ENCODE measurements at places on chromosomes 1 and 21. TPM values are rescaled to one million over a fixed set of nuclear protein-coding genes. Genes with fewer than 3 reads are reported as not detected.

Gene GPR153
- 17.4 TPM for total RNA-seq

- no peak for DNase-seq
- H3K27ac ChIP-seq: no peak overlapping the region
- no peak overlapping the region for H3K4me3 ChIP-seq
- no peaks in the 10 kb centered on the region for H3K36me3 ChIP-seq
- H3K27me3 ChIP-seq: no peaks in the 10 kb centered on the region
- no peaks in the 10 kb centered on the region for H3K4me1 ChIP-seq
Measured at GRCh38 chr1:15674386-15675159, 9.5 kb upstream of the PLEKHM2 start.

GRCh38 chr1:6591222-6591621 lies 11.4 kb downstream of the ZBTB48 start:
- H3K4me1 ChIP-seq: peaks cover 69% of the 10 kb centered on the region
- no peak overlapping the region for H3K27ac ChIP-seq
- H3K36me3 ChIP-seq: peaks cover 84% of the 10 kb centered on the region
- H3K27me3 ChIP-seq: no peaks in the 10 kb centered on the region
- no peak for DNase-seq

DNA sequence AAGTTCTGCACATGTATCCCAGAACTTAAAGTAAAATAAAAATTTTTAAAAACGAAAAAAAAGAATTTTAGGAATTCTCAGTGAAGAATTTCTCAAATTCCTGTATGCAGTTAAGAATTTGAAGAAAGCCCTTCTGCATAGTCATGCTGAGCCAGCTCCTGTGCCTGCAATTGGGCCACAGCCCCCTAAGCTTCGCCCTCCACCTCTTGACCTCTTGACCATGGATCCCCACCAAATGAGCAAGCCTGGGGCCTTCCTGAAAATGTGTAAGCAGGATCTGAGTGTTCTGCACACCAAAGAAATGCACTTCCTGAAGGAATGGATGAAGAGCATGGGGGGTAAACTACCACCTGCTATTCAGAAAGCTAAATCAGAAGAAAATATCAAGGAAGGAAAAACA lies 52.0 kb downstream of the NBPF6 start:
- no peak for DNase-seq
- no peaks in the 10 kb centered on the region for H3K36me3 ChIP-seq
- H3K4me3 ChIP-seq: no peak overlapping the region
- H3K4me1 ChIP-seq: no peaks in the 10 kb centered on the region
- H3K27ac ChIP-seq: no peak overlapping the region

GRCh38 chr1:198638441-198638840 lies 399 bp upstream of the PTPRC start:
- no peaks in the 10 kb centered on the region for H3K36me3 ChIP-seq
- H3K4me3 ChIP-seq: no peak overlapping the region
- DNase-seq: no peak
- no peaks in the 10 kb centered on the region for H3K4me1 ChIP-seq
- no peaks in the 10 kb centered on the region for H3K27me3 ChIP-seq

DNA sequence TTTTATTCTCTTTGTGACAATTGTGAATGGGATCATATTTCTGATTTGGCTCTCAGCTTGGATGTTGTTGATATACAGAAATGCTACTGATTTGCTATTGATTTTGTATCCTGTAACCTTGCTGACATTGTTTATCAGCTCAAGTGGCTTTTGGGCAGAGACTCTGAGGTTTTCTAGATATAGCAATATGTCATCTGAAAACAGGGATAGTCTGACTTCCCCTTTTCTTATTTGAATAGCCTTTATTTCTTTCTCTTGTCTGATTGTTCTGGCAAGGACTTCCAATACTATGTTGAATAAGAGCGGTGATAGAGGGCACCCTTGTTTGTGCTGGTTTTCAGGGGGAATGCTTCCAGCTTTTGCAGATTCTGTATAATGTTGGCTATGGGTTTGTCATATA lies 150.8 kb downstream of the FASLG start:
- no peak for DNase-seq
- no peak overlapping the region for H3K4me3 ChIP-seq
- no peaks in the 10 kb centered on the region for H3K36me3 ChIP-seq
- H3K27ac ChIP-seq: no peak overlapping the region
- no peaks in the 10 kb centered on the region for H3K4me1 ChIP-seq

Data from right atrium auricular region (tissue), 2 donors.